PC-9 (cell line): ENCODE measurements at places on chromosomes 5 and 9. TPM values are rescaled to one million over a fixed set of nuclear protein-coding genes. Genes with fewer than 3 reads are reported as not detected.

DNA sequence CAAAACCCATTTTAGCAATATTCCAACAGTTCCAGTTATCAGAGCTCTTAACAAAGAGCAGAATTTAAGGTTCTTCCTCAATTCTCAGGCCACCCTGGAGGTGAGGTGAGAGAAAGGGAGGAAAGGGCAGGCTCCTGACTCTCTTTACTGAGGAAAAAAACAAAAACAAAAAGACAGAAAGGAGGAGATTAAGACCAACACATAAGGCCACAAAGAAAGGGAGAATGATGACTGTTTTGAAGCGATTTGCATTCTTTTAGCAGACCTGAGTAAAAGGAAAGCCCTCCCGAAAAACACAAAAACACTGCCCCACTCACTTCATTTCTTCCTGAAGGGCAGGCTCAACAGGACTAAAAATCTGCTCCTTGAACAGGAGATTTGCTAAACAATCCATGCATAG is 300.5 kb downstream of the ARL15 start:
- H3K4me3 ChIP-seq: no peak overlapping the region
- no peaks in the 10 kb centered on the region for H3K4me1 ChIP-seq
- H3K27me3 ChIP-seq: no peaks in the 10 kb centered on the region
- no peaks in the 10 kb centered on the region for H3K36me3 ChIP-seq
- no peak for DNase-seq

DNA sequence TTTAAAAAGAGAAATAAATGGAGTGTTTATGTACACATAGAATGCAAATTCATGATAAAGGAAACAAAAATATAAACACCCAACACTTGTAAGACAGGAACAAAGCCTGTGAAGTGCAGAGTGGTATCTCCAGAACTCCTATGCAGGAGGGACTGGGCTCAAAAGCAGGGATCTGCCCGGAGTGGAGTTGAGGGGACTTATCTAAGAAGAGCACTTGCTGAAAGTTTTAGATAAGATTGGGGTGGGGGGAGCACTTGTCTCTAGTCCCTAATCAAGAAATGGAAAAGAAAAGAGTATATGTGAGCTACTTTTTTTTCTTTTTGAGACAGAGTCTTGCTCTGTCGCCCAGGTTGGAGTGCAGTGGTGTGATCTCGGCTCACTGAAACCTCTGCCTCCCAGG is 840.4 kb downstream of the MAT2B start:
- H3K36me3 ChIP-seq: no peaks in the 10 kb centered on the region
- no peaks in the 10 kb centered on the region for H3K27me3 ChIP-seq
- H3K4me3 ChIP-seq: no peak overlapping the region
- H3K4me1 ChIP-seq: no peaks in the 10 kb centered on the region

DNA sequence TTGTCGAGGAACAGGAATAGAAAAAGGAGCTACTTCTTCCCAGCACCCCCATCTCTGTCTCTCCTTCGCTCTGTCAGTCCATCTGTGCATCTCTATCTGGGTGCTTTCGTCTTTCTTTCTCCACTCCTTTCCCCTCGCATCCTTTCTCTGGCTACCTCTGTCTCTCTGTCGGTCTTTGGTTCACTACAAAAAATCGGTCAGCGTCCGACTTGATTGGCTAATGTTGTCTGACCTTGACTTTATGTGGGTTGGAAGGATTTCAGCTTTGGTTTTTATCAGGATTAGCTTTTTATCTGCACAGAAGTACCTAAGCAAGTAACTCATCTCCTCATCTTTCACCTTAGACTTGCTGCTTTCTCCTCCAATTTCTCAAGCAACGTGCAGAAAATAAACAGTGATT is 575.2 kb upstream of the ZNF462 start:
- H3K4me3 ChIP-seq: no peak overlapping the region
- no peaks in the 10 kb centered on the region for H3K27me3 ChIP-seq
- DNase-seq: no peak
- no peak overlapping the region for H3K27ac ChIP-seq
- no peaks in the 10 kb centered on the region for H3K4me1 ChIP-seq
- H3K36me3 ChIP-seq: no peaks in the 10 kb centered on the region

EDIL3 gene
- total RNA-seq: 6.7 and 7.2 TPM in 2 replicates

FOXD4L3 gene
- not detected in 2 replicates for total RNA-seq

PCSK1 gene
- total RNA-seq: not detected in 2 replicates

DNA sequence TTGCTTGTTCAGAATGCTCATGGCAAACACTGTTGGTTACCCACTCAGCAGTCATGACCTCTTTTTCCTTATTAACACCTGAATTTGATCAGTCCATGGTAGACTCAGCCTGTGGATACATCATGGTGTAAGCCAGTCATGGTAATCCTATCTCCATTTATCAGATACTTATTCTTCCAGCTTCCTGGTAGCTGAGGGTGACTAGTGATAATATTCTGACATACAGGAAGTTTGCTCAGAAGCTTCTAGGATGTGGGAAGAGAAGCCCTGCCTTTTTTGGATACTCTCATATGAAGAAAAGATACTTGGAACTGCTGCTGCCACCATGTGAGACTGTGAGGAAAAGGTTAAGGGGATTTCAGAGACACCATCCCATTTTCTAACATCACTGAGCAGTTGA is 7.3 kb downstream of the GDA start:
- peaks cover 30% of the 10 kb centered on the region for H3K4me1 ChIP-seq
- H3K27ac ChIP-seq: no peak overlapping the region
- no peak overlapping the region for H3K4me3 ChIP-seq
- DNase-seq: no peak

DNA sequence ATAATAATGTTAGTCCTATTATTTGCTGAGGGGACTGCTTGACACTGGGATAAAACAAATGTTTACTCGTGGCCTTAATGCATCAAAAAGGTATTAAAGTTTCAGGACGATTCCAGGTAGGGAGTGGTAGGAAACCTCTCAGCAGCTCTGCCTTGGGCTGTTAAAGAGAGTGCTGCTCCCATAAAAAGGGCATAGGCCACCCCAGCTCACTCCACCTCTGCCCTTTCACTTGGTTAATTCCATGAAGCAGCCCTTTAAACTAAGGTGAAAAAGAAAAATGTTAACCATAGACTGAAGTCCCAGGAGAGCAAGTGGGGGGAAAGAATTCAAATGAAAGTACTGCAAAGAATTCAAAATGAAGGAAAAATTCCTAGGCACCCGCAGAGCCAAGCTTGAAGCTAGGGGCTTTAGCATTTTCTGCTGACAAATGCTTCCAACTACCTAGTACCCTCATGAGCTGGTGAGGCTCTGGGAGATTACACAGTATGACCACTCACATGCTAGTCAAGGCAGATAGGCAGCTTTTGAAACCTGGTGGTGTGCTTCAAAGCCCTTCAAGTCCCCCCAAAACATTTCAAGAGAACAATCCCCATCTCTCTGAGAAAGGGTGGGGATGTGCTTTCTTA is 8.5 kb downstream of the KLF9 start:
- no peaks in the 10 kb centered on the region for H3K36me3 ChIP-seq
- no peak overlapping the region for H3K4me3 ChIP-seq
- H3K27me3 ChIP-seq: no peaks in the 10 kb centered on the region
- DNase-seq: no peak

NIPAL4 gene
- 0.24 TPM in 1 of 2 replicates, not detected in the other for total RNA-seq

COL15A1 gene
- total RNA-seq: not detected in 2 replicates

DNA sequence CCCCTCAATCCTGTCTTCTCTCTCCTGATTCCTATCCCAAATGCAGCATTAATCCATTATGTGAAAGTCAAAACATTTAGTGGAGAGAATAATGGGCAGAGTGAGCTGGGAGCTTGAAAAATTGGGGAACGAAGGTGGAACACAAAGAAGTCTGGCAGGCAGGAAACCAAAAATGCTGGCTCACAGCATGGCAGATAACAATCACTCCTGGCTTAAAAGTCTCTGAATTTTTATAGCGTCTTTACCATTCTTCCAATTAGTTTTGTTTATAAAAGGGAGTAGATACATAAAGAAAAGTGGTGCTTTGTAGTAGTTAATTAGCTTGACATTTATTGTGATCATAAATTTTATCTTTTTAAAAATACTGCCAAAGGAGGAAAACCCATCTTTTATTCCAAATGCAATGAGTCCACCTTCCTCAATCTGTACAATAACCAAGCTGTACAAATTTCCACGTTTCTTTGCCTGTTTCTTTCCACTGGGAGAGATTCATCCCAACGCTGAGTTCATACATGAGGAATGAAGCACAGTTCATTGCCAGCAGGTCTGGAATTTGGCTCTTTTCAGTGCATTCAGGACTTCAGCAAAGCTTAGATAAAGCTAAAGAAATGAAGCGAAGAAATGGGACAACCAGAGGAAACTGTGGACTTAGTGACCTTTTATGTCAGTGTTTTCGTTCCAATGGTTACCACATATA is 174.7 kb downstream of the HMHB1 start:
- no peaks in the 10 kb centered on the region for H3K36me3 ChIP-seq
- H3K4me3 ChIP-seq: no peak overlapping the region

GRCh38 chr9:129736334-129736733 is 16.5 kb downstream of the PTGES start:
- H3K36me3 ChIP-seq: 0 out of 2 replicates have a peak, but pooled peaks cover 9% of the 10 kb centered on the region
- 0 out of 2 replicates have a peak, but pooled peaks cover 5% of the 10 kb centered on the region for H3K4me1 ChIP-seq
- H3K27ac ChIP-seq: no peak overlapping the region
- H3K4me3 ChIP-seq: no peak overlapping the region
- H3K27me3 ChIP-seq: no peaks in the 10 kb centered on the region

DNA sequence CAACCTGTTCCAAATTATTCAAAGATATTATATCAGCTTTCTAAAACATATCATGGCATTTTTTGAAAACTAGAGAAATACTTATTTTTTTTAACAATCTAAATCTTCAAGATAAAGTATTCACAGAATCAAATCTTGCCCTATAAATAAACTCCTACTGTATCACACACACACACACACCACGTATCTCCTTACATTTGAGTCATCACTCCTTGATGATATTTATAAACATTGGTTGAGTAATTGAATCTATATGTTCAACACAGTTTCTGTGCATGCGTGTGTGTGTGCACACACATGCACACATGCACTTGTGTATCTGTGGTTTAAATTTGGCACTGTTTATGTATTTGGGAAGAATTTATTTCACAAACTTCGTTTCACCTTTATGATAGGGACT is 1716.4 kb downstream of the EFNA5 start:
- H3K27me3 ChIP-seq: no peaks in the 10 kb centered on the region
- H3K4me1 ChIP-seq: peaks cover 7% of the 10 kb centered on the region; the same call in 1 of the 2 replicates
- H3K4me3 ChIP-seq: no peak overlapping the region
- H3K36me3 ChIP-seq: no peaks in the 10 kb centered on the region

DNA sequence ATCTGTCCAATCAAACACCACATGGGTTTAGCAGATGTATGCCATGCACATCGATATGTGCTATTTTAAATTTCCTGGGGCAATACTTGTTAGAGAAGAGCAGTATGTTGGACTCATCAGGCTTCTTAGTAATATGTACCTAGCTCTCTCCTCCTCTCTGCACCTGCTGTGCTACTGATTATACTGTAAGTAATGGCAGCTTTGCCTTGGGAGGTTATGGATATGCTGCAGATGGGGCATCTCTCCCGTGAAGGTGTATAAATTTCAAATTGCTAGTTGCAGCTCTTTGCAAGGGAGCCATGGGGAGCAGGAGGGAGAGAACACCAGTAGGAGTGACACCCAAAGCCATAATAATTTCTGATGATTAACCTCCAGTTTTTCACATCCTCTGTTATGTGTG is 101.5 kb downstream of the SPATA31D1 start:
- H3K27me3 ChIP-seq: no peaks in the 10 kb centered on the region
- peaks cover 13% of the 10 kb centered on the region for H3K4me1 ChIP-seq
- no peak overlapping the region for H3K27ac ChIP-seq
- DNase-seq: no peak
- H3K4me3 ChIP-seq: no peak overlapping the region
- H3K36me3 ChIP-seq: no peaks in the 10 kb centered on the region

DNA sequence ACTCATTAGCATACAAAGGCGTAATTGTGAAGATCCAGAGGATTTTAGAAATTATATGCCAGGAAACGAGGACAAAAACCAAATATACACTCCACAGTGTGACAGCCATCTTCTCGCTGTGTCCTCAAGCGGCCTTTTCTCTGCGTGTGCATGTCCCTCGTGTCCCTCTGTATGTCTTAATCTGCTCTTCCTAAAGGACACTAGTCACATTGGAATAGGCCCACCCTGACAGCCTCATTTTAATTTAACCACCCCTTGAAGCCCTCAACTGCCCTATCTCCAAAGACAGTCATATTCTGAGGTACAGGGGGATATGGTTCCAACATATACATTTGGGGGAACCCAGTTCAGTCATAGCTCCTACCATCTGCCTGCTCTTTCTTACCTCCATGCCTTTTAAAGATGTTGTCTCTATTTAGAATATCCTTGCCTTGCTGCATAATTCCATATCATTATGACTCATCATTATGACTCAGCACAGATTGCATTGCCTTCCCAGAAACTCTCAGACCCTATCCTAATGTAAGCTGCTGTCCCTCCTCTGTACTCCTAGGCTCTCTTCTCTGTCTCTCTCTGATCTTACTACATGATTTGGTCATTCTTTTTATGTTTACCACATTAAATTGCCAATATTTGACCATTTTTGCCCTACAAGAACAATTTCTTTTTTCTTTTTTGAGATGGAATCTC is 210.9 kb downstream of the AOPEP start:
- H3K4me1 ChIP-seq: peaks cover 43% of the 10 kb centered on the region
- H3K36me3 ChIP-seq: 0 out of 2 replicates have a peak, but pooled peaks cover 13% of the 10 kb centered on the region
- H3K27ac ChIP-seq: peak overlapping the region; percentile 85
- no peak overlapping the region for H3K4me3 ChIP-seq

GRCh38 chr5:102858808-102859207 is 103.7 kb downstream of the PAM start:
- no peak overlapping the region for H3K27ac ChIP-seq
- no peak for DNase-seq
- no peaks in the 10 kb centered on the region for H3K27me3 ChIP-seq
- H3K36me3 ChIP-seq: no peaks in the 10 kb centered on the region
- H3K4me1 ChIP-seq: no peaks in the 10 kb centered on the region
- H3K4me3 ChIP-seq: no peak overlapping the region

DNA sequence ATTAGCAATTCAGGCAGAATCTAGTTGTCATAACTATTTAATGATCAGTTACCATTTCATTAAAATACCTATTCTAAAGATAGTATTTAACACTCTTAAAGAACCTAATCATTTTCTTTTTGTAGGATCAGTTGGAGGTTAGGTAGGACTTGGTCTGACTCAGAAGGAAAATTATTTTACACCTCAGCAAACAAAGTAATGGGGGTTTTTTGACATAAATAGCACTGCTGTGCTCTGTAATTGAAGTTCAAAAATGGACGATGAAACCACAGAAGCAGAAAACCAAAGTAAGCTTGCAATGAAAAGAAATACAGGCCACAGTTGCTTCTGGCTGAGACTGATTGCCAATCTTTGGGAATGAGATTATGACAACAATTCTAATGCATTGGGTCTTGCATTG is 187.0 kb upstream of the TRPM3 start:
- H3K27ac ChIP-seq: no peak overlapping the region
- H3K36me3 ChIP-seq: no peaks in the 10 kb centered on the region
- H3K27me3 ChIP-seq: no peaks in the 10 kb centered on the region
- H3K4me1 ChIP-seq: no peaks in the 10 kb centered on the region
- no peak for DNase-seq

- no peak overlapping the region for H3K27ac ChIP-seq
- H3K4me1 ChIP-seq: 0 out of 2 replicates have a peak, but pooled peaks cover 6% of the 10 kb centered on the region
- no peak for DNase-seq
Measured at GRCh38 chr5:57303985-57304384, 130.1 kb downstream of the GPBP1 start.
